ENCODE measurements at places on chromosomes 7 and 10. TPM values are rescaled to one million over a fixed set of nuclear protein-coding genes. Genes with fewer than 3 reads are reported as not detected.

The COL26A1 gene
- not detected for total RNA-seq

The HOXA2 gene
- total RNA-seq = not detected

DNA sequence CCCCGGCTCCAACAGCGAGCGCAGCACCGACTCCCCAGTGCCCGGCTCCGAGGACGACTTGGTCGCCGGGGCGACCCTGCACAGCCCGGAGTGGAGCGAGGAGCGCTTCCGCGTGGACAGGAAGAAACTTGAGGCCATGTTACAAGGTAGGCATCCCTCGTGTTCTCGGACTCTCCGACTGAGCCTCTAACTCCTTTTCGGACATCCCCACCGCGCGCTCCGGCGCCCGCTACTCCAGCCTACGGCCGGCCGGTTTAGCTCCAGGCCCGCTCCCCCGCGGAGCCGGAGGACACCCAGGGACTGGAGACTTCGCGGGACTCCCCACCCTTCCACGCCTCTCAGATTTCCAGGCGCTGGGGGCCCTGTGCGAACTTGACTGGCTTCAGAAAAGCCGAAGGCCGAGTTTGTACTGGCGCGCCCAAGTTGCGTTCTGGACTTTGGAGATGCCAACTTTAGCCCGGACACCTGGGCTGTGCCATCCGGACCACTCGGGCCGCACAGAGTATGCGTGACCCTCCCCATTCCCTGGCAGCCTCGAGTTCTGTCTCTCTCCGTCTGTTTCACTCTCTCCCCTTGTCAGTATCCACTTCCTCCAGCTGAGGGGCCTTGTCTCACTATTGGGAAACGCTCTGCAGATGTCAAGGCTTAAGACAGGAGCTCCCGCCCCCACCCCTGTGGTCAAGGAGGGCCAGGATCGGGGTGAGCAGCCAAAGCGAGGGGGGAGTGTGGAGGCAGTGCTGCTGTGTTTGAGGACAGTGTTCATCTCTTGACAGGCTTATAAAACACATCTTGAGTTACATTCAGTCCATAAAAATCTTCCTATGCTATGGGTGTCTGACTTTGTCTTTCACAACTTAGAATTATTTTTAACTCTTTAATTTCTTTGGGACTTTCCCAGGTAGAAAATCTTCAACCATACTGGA is 777 bp downstream of the BICC1 start:
- H3K27me3 ChIP-seq = peaks cover 38% of the 10 kb centered on the region
- peak overlapping the region; percentile 55 for H3K4me3 ChIP-seq
- no peak for DNase-seq
- H3K27ac ChIP-seq = no peak overlapping the region
- no peaks in the 10 kb centered on the region for H3K36me3 ChIP-seq

- peak overlapping the region; percentile 43 for H3K27ac ChIP-seq
- no peak for DNase-seq
- no peaks in the 10 kb centered on the region for H3K27me3 ChIP-seq
- H3K36me3 ChIP-seq = peaks cover 32% of the 10 kb centered on the region
Observed at GRCh38 chr10:14553448-14553847, 221.2 kb downstream of the FAM107B start.

DNA sequence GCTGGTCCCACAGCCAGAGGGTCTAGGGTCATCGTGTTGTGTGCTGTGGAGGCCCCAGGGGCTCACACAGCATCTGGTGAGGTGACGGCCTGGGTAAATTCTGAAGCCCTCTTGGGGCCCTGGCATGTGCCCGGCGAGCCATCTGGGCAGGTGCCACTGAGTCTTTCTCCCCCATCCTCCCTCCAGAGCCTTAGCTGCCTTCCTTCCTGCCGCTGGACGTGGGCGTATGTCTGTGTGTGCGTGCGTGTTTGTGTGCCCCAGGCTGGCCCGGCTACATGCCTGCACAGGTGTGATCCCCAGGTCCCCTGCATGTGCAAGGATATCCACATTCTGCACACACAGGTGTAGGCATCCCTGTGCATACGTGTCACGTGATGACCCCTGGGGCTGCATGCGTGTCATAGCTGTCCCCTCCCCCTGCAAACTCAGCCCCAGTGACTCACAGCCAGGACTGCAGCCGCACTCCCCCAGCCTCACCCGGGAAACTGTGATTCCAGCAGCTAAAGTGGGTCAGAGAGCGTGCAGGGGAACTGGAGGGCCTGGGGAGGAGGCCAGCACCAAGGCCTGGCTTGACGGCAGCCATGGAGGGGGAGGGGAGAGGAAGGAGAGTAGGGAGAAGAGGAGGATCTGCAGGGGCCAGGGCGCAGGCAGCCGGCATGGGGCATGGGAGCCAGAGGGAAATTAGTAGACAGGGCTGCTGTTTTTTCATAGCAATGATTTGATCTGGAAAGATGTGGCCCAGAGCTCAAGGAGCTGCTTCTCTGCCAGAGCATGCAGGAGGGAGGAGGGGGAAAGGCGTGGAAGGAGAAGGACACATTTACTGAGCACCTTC is 46.4 kb downstream of the ELFN1 start:
- H3K36me3 ChIP-seq = no peaks in the 10 kb centered on the region
- H3K4me3 ChIP-seq = no peak overlapping the region
- DNase-seq = no peak
- H3K27ac ChIP-seq = no peak overlapping the region

DNA sequence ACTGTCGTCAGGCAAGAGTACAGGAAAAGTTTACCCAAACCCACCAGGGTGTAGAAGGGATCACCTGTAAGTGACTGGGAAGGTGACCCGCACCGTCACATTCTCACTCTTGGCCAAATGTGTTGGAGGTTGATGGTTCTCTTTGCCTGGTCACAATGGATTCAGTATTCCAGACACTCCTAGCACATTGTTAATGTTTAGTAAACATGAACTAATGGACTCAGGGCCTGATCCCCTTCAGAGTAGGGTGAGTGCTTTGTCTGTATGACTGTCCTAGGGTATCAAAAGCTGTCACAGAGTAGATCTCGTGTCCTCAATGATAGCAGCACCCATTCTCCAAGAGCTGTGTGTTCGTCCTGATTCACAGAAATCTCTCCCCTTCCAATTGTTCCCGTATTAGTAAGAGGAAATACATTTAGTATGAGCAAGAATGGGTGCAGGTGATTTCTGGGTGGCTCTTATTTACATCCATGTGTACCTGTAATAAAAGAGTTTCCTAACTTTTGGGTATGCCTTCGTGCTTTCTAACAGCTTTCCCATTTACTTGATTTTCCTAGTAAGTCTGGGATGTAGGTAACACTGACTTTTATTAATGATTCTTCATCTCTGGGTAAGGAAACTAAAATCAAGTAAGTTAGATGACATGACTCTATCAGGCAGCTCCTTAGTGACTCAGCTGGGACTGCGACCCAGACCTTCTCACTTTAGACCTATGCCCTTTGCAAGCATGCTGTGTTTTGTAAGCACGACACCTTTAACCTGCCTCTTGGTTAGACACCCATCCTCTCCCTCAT is 4.7 kb downstream of the EEPD1 start:
- H3K27ac ChIP-seq = no peak overlapping the region
- H3K4me1 ChIP-seq = peaks cover 16% of the 10 kb centered on the region

The STEAP4 gene
- not detected for total RNA-seq

The CREB5 gene
- total RNA-seq = 0.30 TPM

- no peak overlapping the region for H3K4me3 ChIP-seq
- no peaks in the 10 kb centered on the region for H3K27me3 ChIP-seq
- H3K27ac ChIP-seq = no peak overlapping the region
- peaks cover 2% of the 10 kb centered on the region for H3K36me3 ChIP-seq
Observed at GRCh38 chr10:60717852-60718251, 60.4 kb upstream of the CDK1 start.

DNA sequence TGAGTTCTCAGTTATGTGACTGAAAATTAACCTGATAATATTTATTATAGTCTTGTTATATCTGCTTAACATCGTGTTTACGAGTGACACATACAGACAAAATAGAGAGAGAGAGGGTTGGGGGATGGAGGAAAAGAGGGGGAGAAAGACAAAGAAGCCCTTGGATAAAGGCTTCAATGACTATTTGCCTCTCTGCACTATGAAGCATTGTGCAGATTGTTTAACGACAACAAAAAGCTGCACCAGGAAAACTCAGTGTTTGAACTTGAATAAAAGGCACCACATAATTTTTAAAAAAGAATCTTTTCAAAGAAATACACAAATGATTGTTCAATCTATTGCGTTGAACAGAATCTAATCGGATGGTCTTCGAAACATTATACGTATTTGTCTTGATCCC is 27.8 kb downstream of the MAGI2 start:
- H3K36me3 ChIP-seq = no peaks in the 10 kb centered on the region
- H3K4me3 ChIP-seq = no peak overlapping the region
- DNase-seq = no peak
- H3K27me3 ChIP-seq = no peaks in the 10 kb centered on the region

- no peaks in the 10 kb centered on the region for H3K27me3 ChIP-seq
- peaks cover 2% of the 10 kb centered on the region for H3K4me1 ChIP-seq
- peak; percentile 61 for DNase-seq
- no peak overlapping the region for H3K27ac ChIP-seq
Observed at GRCh38 chr10:35563261-35563891, 41.8 kb upstream of the GJD4 start.

DNA sequence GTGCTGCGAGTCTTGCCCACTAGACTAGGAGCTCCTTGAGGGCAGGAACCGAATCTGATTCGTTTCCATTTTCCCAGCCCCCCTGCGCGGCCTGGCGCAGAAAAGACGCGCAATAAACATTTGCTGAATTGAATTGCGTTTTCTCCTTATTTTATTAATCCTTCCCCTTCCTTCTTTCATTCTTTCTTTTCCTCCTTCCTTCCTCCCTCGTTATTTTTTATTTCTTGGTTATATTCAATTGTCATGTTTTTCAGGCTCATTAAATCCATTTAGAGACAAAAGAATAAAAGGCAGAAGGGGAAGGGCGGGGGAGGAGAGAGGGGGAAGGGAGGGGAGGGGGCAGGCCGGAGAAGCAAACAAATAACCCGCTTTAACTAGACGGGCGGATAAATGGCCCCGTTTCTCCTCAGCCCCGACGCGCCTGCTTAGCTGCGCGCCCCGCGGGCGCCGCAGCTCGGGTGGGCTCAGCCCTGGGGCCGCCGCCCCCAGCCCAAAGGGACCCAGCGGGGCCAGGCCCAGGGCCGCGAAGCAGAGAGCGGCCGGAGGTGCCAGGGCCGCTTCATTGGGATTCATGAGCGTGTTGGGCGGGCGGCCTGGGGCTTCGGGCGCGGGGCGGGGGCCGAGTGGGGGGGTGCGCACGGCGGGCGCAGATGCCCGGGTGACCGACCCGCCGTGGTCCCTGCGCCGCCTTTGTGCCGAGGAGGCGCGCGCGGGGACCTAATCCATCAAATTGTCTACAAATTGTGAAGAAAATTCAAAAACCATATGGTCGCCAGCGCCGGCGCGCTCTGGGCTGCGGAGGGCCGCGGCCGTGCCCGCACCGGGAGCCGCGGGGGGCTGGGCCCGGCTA is 5.0 kb downstream of the LBX1 start:
- H3K27ac ChIP-seq = no peak overlapping the region
- no peak for DNase-seq

- no peak for DNase-seq
- no peak overlapping the region for H3K27ac ChIP-seq
- no peaks in the 10 kb centered on the region for H3K27me3 ChIP-seq
Observed at GRCh38 chr7:69334701-69335100, 263.6 kb upstream of the AUTS2 start.

DNA sequence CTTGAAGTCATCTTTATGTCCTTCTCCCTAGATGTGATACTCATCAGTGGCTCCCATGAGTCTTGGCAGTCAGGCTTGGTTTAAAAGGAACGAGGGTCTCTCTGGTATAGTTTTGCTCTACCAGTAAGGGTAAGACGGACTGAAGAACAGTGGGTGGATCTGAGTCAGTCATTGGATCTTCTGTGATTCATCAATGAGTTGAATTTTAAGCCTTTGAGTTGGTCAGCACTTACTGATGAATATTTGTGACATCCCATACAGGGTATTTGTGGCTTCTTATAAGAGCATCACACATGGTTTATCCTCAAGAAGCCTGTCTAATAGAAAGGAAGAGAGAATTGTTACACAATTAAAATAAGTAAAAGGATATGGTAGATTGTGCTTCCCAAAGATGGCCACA is 87.3 kb upstream of the NAMPT start:
- H3K27ac ChIP-seq = no peak overlapping the region
- peaks cover 23% of the 10 kb centered on the region for H3K4me1 ChIP-seq
- no peaks in the 10 kb centered on the region for H3K27me3 ChIP-seq
- H3K36me3 ChIP-seq = no peaks in the 10 kb centered on the region
- no peak overlapping the region for H3K4me3 ChIP-seq

DNA sequence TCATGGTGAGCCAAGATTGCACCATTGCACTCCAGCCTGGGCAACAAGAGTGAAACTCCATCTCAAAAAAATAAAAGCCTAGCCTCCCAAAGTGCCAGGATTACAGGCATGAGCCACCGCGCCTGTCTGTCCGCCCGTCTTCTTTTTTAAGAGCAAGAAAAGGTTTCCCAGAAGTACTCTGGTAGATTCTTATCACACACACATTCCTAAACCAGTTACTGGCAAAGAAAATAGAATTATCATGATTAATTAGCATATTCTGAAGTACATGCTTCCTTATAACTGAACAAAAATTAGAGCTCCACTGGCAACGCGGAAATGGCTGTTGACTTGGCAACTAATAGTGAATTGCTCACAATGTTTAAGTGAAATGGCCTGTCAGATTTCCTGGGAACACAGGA is 87.0 kb downstream of the ADK start:
- no peak overlapping the region for H3K4me3 ChIP-seq
- no peaks in the 10 kb centered on the region for H3K4me1 ChIP-seq
- no peak overlapping the region for H3K27ac ChIP-seq

DNA sequence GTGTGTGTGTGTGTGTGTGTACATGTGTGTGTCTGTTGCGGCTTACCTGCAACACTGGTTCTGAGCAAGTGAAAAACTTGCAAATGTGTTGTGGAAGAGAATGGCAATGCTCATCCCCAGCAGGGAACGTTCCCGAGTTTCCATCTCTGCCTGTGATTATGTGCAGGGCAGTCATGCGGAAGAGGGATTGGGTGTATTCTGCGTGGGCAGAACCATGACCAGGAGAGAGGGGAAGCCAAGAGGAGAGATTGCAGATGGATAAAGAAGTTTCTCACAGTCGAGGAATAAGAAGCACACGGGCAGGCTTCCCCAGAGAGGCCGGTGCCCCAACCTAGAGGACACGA is 99.9 kb downstream of the CTBP2 start:
- H3K27ac ChIP-seq = no peak overlapping the region
- no peaks in the 10 kb centered on the region for H3K36me3 ChIP-seq
- no peak overlapping the region for H3K4me3 ChIP-seq
- DNase-seq = no peak

The GIMAP4 gene
- 180 TPM for total RNA-seq

GRCh38 chr10:101054351-101054750 is 7.4 kb upstream of the KAZALD1 start:
- H3K36me3 ChIP-seq = peaks cover 8% of the 10 kb centered on the region
- no peak overlapping the region for H3K4me3 ChIP-seq
- H3K27me3 ChIP-seq = peaks cover 15% of the 10 kb centered on the region
- peaks cover 9% of the 10 kb centered on the region for H3K4me1 ChIP-seq
- DNase-seq = no peak
- no peak overlapping the region for H3K27ac ChIP-seq

The HECTD2 gene
- total RNA-seq = 2.3 TPM

- H3K36me3 ChIP-seq = no peaks in the 10 kb centered on the region
- no peak for DNase-seq
- H3K27me3 ChIP-seq = peaks cover 1% of the 10 kb centered on the region
- no peak overlapping the region for H3K4me3 ChIP-seq
- peaks cover 5% of the 10 kb centered on the region for H3K4me1 ChIP-seq
- no peak overlapping the region for H3K27ac ChIP-seq
Observed at GRCh38 chr7:155256081-155256760, 41.5 kb upstream of the INSIG1 start.

The ASAH2 gene
- total RNA-seq = 5.0 TPM

The PRKAR2B gene
- total RNA-seq = 1.5 TPM

Data from activated naive CD4-positive, alpha-beta T cell treated with anti-CD3 and anti-CD28 coated beads for 36 hours (primary cell).